ENCODE measurements at places on chromosomes 7 and 10. TPM values are rescaled to one million over a fixed set of nuclear protein-coding genes. Genes with fewer than 3 reads are reported as not detected.

Gene ATAD1
- 35.9 TPM for polyA plus RNA-seq

Gene CPSF4
- 29.6 TPM for polyA plus RNA-seq

- no peak for DNase-seq
Measured at GRCh38 chr10:7956508-7956907, 98.0 kb upstream of the GATA3 start.

DNA sequence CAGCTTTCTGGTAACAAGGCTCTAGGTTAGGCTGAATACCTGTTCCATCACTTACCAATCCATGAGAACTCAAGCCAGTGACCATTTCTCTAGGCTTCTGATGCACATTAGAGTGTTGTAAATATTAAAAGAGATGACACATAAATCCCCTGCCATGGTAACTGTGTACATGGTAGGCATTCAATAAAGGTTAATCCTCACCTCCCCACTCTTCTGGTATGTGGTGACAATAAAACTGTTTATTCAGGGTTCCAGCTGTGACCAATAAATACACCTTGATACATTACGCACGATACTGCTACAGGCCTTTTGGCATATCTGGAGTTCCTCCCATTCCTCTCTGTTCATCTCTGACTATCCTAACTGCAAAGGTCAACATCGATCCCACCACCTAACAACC, 171.9 kb downstream of the SRPK2 start:
- DNase-seq: no peak

DNA sequence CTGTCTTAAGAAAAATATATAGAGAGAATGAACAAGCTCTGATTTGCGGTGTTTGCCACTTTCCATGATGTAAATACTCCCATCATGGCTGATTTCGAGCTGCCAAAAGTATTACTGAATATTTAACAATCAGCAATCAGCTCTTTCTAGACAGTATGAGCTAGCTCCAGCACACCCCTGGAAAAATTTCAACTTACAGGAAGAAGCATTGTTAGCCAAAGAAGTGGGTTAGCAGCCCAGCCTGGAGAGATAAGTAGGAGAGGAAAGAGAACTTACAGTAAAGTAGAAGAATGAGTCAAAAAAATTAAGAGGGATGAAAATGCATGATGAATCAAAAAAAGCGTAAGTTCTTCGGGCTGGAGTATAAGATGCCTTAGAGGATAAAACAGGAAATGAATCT, 60.6 kb upstream of the ANK3 start:
- DNase-seq: no peak

- DNase-seq: no peak
Measured at GRCh38 chr7:82029236-82029913, 259.5 kb upstream of the HGF start.

DNA sequence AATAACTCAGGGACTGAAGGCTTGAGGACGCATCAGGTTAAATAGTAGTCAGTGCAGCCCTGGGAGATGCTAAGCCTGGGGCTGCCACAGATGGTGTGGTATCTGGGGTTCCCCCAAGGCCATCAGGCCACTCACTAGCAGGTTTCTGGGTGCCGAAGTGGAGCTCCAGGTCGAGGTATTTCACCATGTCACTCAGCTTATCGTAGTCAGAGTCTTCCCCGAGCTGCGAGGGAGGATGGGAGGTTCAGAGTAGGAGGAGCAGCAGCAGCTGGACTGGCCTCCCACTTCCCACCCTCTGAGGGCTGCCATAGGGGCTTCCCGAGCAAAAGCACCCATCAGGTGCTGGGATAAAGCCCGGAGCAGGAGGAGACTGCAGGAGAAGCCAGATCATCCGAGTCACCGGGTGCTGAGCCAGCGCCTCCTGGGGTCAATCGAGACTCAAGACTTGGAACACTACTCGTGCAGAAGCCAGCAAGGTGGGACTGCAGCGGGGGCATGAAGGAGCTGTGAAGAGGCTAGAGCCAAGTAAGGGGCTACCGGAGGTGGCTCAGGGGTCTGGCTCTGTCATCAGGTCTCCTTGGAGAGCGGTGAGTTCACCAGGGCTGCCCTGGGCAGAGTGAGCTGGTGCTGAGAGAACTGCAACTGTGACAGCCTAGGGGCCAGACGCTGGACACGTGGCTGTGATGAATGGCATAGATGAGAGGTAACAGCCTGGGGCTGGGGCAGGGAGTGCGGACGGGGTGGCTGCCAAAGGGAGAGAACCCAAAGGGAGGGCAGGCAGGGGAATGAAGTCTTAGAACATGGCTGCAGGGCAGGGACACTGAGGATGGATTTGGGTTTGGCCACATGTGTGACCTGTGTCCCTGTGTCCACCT, 45.3 kb downstream of the GRID2IP start:
- DNase-seq: no peak

- DNase-seq: peak; percentile 82
Measured at GRCh38 chr10:103507235-103508191, 14.0 kb downstream of the NEURL1 start.

GRCh38 chr10:110972231-110973134, 53.1 kb downstream of the SHOC2 start:
- no peak for DNase-seq

All from large intestine (tissue), 12 donors.